Activated CD4-positive, alpha-beta T cell treated with anti-CD3 and anti-CD28 coated beads, Interleukin-2, amount 50 U/mL, for 16 hours (primary cell): ENCODE measurements at places on chromosomes 1 and 21.

GRCh38 chr1:230243146-230243545, 176.1 kb downstream of the GALNT2 start:
- no peak for DNase-seq

DNA sequence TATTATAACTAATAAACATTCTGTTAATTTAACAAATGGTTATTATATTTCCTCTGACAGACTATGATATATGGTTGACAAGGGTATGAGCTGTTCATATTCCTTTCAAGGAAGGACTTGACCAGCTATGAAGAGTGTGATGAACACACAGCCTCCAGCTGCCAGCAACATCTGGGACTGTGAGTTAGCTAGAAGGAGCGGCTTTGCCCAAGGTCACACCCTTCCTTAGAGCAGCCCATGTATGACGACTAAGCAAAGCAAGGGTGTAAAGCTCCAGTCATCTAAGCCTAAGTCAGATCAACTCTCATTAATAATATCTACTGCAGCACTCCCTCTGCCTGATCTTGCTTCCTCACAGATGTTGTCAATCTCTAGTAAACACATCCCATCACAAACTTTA, 355.4 kb downstream of the PLPP3 start:
- no peak for DNase-seq

DNA sequence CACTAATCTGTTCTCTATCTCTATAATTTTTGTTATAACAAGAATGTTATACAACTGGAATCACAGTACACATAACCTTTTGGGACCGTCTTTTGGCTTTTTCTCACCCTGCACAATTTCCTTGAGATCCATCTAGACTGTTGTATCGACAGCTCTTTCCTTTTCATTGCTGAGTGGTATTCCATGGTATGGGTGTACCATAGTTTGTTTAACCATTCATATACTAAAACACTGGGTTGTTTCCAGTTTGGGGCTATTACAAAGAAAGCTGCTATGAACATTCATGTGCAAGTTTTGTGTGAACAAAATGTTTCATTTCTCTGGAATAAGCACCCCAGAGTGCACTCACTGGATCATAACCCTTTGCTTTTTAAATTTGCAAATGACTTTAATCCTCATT, 15.4 kb upstream of the HCRTR1 start:
- DNase-seq = no peak

DNA sequence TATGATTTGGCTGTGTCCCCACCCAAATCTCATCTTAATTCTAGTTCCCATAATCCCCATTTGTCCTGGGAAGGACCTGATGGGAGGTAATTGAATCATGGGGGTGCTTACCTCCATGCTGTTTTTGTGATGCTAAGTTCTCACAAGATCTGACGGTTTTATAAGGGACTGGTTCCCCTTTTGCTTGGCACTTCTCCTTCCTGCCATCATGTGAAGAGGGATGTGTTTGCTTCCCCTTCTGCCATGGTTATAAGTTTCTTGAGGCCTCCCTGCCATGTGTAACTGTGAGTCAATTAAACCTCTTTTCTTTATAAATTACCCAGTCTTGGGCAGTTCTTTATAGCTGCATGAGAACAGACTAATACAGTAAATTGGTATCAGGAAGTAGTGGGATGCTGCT, 114.1 kb downstream of the ZNF648 start:
- no peak for DNase-seq

- DNase-seq = no peak
Measured at GRCh38 chr1:27968692-27969091, 8.9 kb downstream of the XKR8 start.

DNA sequence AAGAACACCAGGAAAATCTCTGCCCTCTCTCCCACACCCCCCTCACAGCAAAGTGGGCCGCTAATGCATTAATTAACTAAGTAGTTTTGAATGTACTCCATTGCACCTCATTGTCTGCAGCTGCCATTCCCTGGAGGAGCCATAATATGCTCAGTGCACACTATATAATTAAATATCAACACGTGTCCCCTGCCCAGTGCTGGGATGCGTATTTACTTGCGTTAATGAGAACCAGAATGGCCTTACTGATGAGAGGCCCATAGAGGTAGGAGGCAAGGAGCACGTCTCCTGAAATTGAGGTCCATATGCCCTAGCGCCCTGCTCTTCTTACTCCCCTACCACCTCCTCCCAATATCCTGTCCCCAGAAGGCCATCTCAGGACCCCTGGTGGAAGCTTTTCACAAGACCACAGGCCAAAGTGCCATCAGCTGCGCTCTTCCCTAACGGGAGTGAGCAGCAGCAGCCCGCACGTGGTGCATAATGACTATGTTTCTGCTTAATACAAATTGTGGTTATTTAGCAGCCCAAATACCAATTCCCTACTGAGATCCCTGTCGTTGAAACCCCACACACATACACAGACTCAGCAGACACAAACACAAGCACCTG, 76.8 kb downstream of the PLXNA2 start:
- DNase-seq = no peak

- no peak for DNase-seq
Measured at GRCh38 chr1:25993197-25993951, 4.5 kb downstream of the PAFAH2 start.
